Central memory CD8-positive, alpha-beta T cell (primary cell): ENCODE measurements at places on chromosomes 2 and 18.

DNA sequence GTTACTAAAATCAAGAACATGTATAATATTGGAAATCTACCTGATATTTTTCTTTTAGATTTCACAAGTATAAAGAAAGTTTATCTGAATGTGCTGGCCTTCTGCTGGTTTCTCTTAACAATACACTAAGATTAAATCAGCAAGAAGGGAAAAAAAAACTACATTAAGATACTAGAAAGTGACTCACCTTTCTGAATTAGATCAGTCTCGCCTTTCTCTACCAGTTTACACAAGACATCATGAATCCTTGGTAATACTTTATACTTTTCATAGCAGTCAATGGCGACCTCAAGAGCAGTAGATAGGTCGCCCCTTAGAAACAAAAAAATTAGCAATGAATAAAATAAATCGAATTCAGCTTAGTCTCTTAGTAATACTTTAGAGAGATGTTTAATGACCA lies 61.2 kb downstream of the LRPPRC start:
- H3K4me3 ChIP-seq = no peak overlapping the region
- H3K27me3 ChIP-seq = no peaks in the 10 kb centered on the region
- peaks cover 15% of the 10 kb centered on the region for H3K4me1 ChIP-seq
- H3K27ac ChIP-seq = no peak overlapping the region
- no peak for DNase-seq

- no peak overlapping the region for H3K4me3 ChIP-seq
- no peaks in the 10 kb centered on the region for H3K4me1 ChIP-seq
- peaks cover 9% of the 10 kb centered on the region for H3K27me3 ChIP-seq
- no peak for DNase-seq
- H3K27ac ChIP-seq = no peak overlapping the region
- no peaks in the 10 kb centered on the region for H3K36me3 ChIP-seq
Measured at GRCh38 chr2:220787251-220787650, 784.9 kb downstream of the EPHA4 start.

- no peak overlapping the region for H3K27ac ChIP-seq
- H3K27me3 ChIP-seq = no peaks in the 10 kb centered on the region
- H3K4me1 ChIP-seq = no peaks in the 10 kb centered on the region
- no peak overlapping the region for H3K4me3 ChIP-seq
Measured at GRCh38 chr2:36511858-36512603, 85.9 kb downstream of the FEZ2 start.

- no peaks in the 10 kb centered on the region for H3K36me3 ChIP-seq
- H3K4me1 ChIP-seq = peaks cover 9% of the 10 kb centered on the region
- no peak overlapping the region for H3K27ac ChIP-seq
- DNase-seq = no peak
- H3K27me3 ChIP-seq = peaks cover 42% of the 10 kb centered on the region
- H3K4me3 ChIP-seq = no peak overlapping the region
Measured at GRCh38 chr2:198374375-198375082, 570.1 kb downstream of the PLCL1 start.

DNA sequence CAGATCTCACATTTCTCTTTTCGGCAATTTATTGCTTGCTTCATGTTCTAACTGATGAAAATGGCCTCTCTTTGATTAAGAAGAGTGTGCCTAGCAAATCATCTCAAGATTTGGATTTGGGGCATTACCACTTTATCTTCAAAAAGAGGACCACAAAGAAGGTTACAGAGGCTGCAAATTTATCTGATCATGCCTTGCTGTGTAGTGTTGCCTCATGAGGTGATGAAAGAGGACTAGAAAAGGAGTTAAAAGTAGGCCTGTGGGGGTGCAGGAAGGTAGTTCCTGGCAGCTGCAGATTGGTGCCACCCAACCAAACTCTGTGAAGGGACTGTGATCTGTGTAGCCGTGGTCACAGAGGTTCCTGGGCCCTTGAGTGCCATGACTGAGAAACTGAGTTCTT lies 69.2 kb downstream of the PRELID3A start:
- no peaks in the 10 kb centered on the region for H3K27me3 ChIP-seq
- no peak overlapping the region for H3K27ac ChIP-seq
- no peak overlapping the region for H3K4me3 ChIP-seq
- DNase-seq = no peak

GRCh38 chr2:15238028-15238427 lies 323.1 kb downstream of the NBAS start:
- H3K27me3 ChIP-seq = no peaks in the 10 kb centered on the region
- peaks cover 4% of the 10 kb centered on the region for H3K4me1 ChIP-seq
- no peak overlapping the region for H3K4me3 ChIP-seq
- no peak for DNase-seq

- no peak overlapping the region for H3K4me3 ChIP-seq
- H3K4me1 ChIP-seq = no peaks in the 10 kb centered on the region
- peaks cover 44% of the 10 kb centered on the region for H3K27me3 ChIP-seq
Measured at GRCh38 chr2:222058819-222059445, 239.9 kb downstream of the PAX3 start.

DNA sequence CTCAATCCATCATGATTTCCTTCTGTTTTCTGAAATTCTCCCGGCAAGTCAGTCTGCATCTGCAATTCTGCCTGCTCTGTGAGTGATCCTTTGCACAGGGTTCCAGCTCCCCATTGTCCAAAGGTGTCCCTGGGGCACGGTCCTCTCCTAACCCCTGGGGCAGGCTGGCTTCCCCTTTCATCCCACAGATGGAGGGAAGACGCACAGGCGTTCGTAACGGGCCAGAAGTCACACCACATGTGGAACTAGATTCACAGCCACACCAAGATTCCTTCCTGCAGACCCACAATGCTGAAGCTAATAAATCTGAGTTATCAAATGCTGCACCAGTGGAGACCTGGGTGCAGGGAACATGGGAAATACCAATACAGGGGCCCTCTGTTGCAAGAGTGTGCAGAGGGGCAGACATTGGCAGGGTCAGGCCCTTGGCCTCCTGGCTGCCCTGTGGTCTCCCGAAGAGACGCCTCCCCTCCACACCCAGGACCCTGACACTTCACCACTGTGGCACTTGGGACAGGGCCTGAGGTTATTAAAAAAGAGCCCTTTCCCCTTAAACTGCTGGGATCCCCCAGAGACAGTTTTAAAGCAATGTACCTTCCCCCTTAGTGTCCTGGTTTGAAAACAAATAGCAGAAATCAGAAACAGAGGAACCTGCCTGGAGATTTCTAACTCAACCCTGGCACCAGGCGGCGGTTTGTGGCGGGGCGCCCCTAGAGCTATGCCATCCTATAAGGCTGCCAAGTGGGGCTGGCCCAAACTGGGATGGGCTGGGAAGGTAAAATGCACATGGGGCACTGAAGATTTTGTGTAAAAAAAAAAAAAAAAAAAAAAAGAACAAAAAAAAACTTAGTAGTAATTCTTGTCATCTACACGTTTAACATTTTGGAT lies 15.4 kb downstream of the ZNF516 start:
- H3K27me3 ChIP-seq = peaks cover 52% of the 10 kb centered on the region
- DNase-seq = no peak
- H3K27ac ChIP-seq = no peak overlapping the region
- no peak overlapping the region for H3K4me3 ChIP-seq

DNA sequence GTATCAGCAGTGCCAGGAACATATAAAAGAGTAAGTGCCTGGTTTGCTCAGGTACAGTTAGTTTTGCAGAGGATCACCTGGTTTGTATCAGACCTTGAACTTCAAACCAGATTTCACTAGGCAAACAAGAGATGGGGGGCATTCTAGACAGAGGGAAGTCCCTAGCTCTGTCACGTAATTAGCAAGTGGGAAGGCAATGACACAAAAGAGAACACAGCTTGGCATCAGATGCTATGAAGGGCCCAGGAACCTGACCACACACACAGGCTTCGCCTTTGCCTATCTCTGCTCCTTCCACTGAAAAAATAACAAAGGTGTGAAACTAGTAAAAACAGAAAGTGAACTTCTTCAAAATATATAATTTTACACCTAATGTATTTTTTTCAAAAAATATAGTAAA lies 62.6 kb downstream of the CERKL start:
- peaks cover 11% of the 10 kb centered on the region for H3K27me3 ChIP-seq
- DNase-seq = no peak
- H3K4me1 ChIP-seq = no peaks in the 10 kb centered on the region
- H3K4me3 ChIP-seq = no peak overlapping the region

- no peak overlapping the region for H3K4me3 ChIP-seq
- peaks cover 11% of the 10 kb centered on the region for H3K36me3 ChIP-seq
Measured at GRCh38 chr2:24824966-24825882, 32.0 kb downstream of the CENPO start.

DNA sequence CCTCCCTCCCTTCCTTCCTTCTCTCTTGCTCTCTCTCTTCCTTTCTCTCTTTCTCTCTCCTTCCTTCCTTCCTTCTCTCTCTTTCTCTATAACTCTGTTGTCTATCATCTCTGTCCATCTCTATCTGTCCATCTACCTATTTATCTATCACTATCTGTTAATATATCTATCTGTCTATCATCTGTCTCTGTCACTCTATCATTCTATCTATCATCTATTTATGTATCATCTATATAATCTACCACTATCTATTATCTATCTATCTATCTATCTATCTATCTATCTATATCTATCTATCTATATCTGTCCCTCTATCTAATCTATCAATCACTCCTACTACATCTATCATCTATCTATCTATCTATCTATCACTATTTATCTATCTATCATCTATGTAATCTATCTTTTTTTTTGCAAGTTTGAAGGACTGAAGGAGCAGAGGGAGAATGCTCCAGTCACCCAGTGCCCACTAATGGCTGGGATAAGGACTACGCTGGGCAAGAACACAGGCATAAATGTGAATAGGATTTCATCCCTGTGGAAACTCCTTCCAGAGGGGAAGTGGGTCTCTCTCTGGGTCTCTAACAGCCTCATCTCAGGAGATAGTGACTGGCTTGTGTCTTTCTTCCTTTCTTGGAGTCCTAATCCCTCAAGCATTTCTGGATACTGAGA lies 427.0 kb downstream of the LPIN1 start:
- no peak for DNase-seq
- peaks cover 24% of the 10 kb centered on the region for H3K4me1 ChIP-seq

DNA sequence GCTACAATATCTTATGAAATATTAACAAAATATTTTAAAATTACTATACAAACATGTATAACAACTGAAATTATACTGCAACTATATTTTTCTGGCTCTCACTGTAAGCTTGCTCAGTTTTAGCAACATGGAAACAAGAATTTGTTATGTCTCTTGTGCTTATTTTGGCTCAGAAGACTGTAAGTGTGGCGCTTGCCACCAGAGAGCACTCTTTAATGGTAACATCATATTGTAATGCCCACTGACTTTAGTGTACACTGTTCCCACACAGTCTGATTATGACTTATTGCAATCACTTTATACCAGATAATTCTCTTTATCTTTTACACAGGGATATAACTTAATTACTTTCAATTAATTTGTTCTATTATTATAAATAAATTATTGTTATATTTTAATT lies 1500.6 kb upstream of the TMEFF2 start:
- no peak overlapping the region for H3K4me3 ChIP-seq
- H3K27ac ChIP-seq = no peak overlapping the region
- DNase-seq = no peak
- no peaks in the 10 kb centered on the region for H3K27me3 ChIP-seq

DNA sequence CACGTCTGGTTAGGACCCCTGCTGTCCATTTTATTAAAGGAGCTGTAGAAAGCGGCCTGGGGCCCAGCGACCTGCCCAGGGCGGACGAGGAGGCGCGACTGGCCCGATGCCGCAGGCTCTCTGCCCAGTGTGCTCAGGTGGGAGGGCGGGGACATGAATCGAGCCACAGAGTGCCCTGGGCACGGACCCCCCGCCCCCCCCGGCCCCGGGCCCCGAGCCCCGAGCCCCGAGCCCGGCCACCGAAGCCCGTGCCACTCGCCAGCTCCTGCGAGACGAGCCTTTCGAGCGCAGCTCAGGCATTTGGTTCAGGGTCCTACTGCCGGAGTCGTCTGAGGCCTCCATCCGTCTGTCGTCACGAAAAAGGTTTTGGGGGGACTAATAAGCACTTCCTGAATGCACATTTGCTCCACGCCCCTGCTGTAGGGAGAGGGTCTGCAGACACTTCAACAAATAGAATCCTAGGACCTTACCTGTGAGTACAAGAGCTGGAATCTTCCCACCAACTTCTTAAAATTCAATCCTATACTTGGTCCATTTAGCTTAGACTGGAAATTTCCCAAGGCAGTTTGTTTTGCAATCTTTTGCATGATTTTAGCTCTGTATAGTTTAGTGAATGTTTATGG lies 602 bp upstream of the ADAM17 start:
- H3K36me3 ChIP-seq = peaks cover 18% of the 10 kb centered on the region
- DNase-seq = no peak
- H3K27me3 ChIP-seq = no peaks in the 10 kb centered on the region
- peaks cover 40% of the 10 kb centered on the region for H3K4me1 ChIP-seq

DNA sequence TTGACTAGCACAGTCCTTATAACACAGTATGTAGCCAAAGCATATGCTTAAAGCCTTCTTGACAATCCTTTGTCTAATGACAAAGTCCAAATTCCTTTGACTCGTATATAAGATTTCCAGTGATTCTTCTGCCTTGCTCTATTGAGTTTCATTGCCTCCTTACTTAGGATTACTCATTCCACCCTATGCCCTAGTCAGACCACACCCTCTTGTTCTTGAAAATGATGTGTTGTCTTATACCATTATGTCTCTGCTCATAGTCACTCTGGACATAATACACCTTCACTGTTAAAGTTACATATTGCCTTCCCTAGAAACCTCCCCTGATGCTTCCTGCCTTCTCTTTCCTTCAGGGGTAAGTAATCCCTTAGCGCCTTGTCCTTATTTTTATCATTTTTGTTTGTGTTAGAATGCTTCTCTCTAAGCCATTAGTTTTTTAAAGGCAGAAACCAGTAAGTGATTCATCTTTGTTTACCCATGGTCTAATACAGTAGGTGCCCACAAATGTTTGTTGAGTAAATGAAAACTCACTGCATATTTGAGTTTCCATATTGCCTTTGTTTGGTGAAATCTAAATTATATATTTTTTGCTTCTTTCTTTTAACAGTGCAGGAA lies 19.3 kb downstream of the GPD2 start:
- H3K27ac ChIP-seq = no peak overlapping the region
- no peak overlapping the region for H3K4me3 ChIP-seq
- no peaks in the 10 kb centered on the region for H3K27me3 ChIP-seq
- no peak for DNase-seq
- no peaks in the 10 kb centered on the region for H3K36me3 ChIP-seq
- peaks cover 53% of the 10 kb centered on the region for H3K4me1 ChIP-seq

- no peak overlapping the region for H3K4me3 ChIP-seq
- H3K36me3 ChIP-seq = peaks cover 2% of the 10 kb centered on the region
- H3K4me1 ChIP-seq = no peaks in the 10 kb centered on the region
- DNase-seq = no peak
- peaks cover 29% of the 10 kb centered on the region for H3K27me3 ChIP-seq
- H3K27ac ChIP-seq = no peak overlapping the region
Measured at GRCh38 chr18:79779700-79780190, 18.0 kb upstream of the KCNG2 start.

DNA sequence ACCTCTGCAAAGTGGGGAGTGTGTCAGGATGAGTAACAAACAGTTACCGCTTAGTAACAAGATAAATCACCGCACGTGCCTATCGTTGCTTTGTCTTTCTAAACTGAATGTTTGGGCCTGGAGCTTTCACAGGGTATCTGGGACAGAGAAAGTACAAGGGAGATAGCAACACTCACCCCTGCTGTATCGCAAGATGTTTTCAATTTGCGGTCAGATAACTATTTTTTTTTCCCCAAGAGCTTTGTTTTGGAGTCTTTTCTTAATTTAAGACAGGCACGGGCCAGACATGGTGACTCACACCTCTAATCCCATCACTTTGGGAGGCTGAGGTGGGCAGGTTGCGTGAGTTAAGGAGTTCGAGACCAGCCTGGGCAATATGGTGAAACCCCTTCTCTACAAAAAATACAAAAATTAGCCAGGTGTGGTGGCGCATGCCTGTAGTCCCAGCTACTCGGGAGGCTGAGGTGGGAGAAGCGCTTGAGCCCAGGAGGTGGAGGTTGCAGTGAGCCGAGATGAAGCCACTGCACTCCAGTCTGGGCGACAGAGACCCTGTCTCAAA lies 146.6 kb downstream of the GBX2 start:
- no peak for DNase-seq
- no peaks in the 10 kb centered on the region for H3K27me3 ChIP-seq
- no peak overlapping the region for H3K4me3 ChIP-seq
- H3K27ac ChIP-seq = no peak overlapping the region
